ENCODE measurements at places on chromosomes 4 and X. TPM values are rescaled to one million over a fixed set of nuclear protein-coding genes. Genes with fewer than 3 reads are reported as not detected.

LPAR4 gene
- total RNA-seq = 0.36 TPM

PPM1K gene
- 14.7 TPM for total RNA-seq

ZNF185 gene
- 3.8 TPM for total RNA-seq

- DNase-seq = peak; percentile 59
These were observed 27.1 kb upstream of the HGFAC start for GRCh38 chr4:3414421-3415279.

DNA sequence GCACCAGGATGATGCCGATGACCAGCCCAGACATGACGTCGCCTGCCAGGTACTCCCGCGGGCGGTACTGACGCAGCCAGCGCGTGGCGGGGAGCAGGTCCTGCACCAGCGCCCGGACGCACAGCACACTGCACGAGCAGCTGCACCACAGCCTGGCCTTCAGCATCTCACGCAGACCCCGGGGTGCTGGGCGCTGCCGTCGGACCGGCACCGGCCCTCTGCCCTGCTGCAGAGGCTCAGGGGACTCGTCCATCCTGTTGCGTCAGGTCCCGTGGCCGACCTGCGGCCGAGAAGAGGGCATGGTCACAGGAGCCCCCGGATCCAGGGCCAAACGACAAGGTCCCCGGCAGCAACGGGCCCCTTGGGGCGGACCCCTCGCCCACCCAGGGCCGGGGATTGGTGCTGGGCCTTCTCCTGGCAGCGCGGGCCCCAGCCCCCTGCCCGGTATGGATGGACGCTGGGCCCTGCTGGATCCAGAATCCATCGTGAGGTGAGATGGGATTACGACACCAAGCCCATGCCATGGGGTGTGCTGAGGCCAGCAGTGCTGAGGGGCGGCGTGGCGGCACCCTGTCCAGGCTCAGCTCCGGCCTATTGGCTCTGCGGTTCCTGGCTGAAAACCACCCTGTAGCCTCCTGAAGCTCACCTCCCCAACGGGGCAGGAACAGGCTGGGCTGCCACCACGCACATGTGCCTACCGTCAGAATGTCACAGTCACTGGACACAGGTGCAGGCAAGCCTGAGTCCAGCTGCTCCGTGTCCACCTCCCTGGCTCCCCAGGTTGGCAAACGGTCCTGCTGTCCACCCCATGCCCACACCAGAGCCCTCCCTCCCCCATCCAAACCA lies 1.5 kb downstream of the SLC26A1 start:
- no peak for DNase-seq

DNA sequence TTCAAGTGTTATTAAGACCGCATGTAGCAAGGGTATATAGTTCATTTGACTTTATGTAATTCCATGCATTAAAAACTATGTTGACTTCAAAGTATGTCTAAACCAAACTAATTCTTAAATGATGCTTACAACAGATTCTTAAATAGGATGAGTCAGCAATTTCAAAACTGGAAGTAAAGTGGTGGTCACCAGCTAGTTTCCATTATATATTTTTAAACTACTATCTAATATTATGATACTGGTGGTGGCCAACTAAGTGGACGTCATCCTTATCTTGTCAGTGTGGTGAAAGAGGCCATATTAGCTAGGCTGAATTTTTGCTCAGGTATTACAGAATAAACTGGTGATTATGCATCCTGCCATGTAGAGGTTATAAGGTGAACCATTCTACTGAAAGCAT lies 1.2 kb downstream of the IL15 start:
- no peak for DNase-seq

DNA sequence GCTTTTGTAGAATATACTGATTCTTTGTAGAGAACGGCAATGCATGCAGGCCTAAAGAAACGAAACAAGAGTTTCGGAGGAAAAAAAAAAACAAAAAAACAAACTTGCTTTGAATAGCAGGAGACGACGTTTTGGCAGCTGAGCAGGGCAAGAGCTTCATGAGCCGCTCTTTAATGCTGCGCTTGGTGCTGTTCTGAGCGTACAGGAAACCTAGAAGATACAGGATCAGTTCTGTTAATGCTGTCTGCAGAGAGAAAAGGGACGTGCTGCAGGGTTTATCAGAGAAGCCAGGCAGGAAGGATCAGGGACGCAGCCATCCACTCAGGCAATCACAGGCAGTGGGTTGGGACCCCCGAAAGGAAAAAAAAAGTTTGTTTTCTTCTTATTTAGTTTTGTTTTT lies 182.2 kb downstream of the PACRGL start:
- no peak for DNase-seq

DNA sequence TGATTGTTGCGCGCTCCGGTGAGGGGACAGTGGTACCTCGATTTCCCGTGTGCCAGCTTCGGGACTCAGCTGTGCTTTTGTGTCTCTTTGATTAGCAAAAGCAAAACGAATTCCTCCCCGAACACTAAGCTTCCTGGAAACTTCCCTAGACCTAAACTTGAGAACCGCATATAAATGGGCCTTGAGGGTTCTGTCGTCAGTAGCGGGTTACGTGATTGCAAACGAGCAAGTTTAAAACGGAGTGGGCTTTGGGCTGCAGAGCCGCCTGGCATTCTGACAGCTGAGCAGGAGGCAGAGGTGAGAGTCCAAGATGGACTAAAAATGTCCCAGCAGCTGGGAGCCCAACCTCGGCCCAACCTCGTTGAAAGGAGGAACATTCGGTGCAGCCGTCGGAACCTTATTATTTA lies 1.2 kb upstream of the TAPT1 start:
- peak; percentile 78 for DNase-seq

DNA sequence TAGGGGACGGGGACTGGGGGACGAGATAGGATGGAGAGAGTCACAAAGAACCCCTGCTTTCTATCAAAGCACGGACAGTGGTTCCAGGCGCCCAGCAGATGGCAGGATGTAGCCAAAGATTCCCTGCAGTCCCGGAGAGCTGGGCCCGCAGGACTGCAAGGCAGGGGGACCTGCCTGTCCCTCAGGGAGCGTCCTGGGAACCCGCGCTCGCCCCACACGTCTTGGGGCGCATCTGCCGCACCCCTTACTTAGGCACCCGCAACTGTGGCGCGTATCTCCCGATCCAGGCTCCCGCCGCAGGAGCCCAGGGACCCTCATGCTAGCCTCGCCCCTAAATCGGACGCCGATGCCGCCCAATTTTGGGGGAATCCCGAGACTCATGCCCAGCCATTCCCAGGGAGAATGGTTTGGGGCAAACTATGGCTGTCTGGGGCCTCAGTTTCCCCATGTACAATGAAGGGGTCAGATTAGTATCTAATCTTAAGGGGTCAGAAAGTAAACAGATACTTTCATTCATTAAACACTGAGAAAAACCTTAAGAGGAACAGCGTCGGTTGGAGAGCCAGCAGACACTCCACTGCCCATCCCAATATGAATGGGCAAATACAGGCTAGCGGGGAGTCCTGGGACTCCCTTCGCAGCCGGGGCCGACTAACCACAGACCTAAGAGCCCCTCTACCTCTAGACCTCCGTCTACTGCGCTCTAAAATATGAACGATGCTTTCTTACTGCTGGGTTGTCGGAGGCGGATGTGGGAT lies 581 bp upstream of the STK32B start:
- DNase-seq = peak; percentile 87
